ENCODE measurements at places on chromosomes 16 and 17.

GRCh38 chr16:3149630-3150345 is 15.0 kb downstream of the ZNF213 start:
- DNase-seq = peak; percentile 91

GRCh38 chr16:2979669-2980226 is 498 bp downstream of the PKMYT1 start:
- peak; percentile 60 for DNase-seq

GRCh38 chr17:39676198-39676819 is 8.1 kb downstream of the PNMT start:
- peak; percentile 91 for DNase-seq

DNA sequence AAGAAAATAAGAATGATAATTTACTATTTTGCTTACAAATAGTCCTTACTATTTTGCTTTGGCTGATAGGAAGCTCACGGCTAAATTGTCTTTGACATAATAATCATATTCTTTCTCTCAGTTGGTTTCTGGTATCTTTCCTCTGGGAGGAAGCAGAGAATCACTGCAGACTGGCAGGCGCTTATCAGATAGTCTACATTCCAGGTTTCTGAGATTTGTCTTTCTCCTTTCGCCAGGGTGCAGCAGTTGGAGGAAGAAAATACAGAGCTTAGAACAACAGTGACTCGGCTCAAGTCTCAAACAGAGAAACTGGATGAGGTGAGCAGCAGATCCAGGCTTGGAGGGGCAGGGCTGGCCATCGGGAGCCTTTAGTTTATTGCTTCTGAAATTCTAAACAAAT is 136.1 kb downstream of the RAB11FIP4 start:
- no peak for DNase-seq

- DNase-seq = no peak
These were observed 21.8 kb upstream of the PRM1 start for GRCh38 chr16:11302977-11303376.

GRCh38 chr16:87185308-87185707 is 131.9 kb downstream of the C16orf95 start:
- no peak for DNase-seq

DNA sequence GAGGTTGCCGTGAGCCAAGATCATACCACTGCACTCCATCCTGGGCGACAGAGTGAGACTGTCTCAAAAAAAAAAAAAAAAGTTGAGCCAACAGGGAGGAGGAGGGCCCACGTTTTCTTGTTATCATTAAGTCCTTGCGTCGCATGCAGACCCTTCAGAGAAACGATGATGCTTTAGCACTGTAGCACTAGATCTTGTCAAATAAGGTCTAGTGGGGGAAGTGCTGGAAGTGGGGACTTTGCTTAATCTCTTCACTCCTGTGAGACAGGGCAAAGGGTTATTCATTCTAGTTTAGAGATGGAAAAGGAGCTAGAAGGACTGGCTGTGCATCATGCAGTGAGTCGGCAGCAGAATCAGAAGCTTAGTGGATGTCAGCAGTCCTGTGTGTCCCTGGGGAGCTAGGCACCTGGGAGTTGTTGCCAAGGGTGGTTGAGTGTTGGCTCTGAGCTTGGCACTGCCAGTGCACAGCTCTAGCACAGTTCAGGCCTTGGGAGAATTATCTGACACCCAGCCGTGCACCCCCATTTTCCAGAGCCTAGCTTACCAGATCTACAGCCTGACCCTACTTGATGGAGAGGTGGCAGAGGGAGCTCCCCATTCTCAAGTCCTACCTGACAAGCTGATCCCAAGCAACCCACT is 33.4 kb upstream of the TBX2 start:
- no peak for DNase-seq

DNA sequence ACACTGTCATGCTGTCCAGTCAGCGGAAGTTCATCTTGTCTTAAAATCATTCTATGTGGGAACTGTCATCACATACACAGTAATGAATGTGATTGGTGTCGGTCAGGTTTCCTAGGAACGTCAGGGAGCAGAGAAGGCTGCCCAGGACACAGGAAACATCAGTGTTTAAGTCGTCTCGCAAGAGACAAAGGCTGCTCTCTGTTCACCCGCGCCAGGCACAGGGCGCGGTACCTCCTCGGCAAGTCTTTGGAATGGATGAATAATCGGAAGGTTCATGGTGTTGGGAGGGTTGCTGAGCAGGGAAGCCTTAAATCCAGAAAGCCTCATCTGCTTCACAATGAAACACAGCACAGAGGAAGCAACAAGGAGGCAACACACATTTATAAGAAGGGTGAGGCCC is 148.2 kb downstream of the CPPED1 start:
- DNase-seq = no peak

DNA sequence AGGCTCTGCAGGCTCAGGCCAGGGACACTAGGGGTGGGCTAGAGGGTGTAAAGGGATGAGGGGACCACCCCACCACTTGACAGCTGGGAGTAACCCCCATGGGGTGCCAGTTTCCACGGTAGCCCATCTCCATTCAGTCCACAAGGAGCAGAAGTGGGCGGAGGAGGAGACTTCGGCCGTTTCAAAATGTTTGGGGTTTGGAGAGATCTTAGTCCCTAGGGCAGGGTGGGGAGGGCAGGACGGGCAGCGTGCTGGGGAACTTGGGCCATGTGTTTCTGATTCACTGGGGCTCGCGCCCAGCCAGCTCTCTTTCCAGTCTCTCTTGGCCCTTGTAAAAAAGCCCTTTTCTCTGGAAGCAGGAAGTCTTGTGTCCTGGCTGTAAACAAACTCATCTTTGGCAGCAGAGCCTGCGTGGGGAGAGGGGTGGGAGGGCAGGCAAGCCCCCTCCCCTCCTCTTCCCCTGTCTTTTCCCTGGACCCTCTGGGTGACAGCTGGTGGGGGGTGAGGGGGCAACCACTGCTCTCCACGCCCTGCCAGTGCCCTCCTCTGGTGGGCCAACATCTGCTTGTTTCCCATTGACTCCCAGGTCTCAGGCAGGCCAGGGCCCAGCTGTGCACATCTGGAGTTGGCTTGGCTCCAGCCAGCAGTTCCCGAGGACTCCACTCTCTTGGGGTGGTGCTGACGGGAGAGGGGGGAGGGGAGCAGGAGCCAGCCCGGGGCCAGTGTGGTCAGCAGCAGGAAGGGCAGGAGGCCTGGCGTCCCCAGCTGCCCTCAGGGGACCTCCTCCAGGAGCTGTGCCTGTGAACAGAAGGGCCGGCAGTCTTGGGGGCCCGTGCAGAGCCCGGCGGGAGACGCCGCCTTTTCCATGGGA is 8.1 kb downstream of the CYGB start:
- peak; percentile 35 for DNase-seq

GRCh38 chr17:76998839-76999238 is 130.6 kb downstream of the MGAT5B start:
- no peak for DNase-seq

DNA sequence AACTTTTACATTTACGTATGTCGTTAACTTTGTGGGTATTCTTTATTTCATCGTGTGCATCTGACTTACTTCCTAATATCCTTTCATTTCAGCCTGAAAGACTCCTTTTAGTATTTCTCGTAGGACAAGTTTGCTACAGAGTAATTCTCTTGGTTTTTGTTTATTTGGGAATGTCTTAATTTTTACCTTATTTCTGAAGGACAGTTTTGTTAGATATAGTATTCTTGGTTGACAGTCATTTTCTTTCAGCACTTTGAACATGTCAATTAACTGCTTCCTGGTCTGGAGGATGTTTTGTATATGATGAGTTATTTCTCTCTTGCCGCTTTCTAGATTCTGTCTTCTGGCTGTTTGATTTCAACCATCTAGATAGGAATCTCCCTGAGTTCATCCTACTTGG is 109.2 kb upstream of the NACA2 start:
- DNase-seq = no peak

GRCh38 chr17:50209133-50209471 is 7.7 kb upstream of the COL1A1 start:
- no peak for DNase-seq

- no peak for DNase-seq
These were observed 10.6 kb downstream of the TRPV2 start for GRCh38 chr17:16425698-16426659.

- DNase-seq = no peak
These were observed at the start of gene PITPNM3 for GRCh38 chr17:6556121-6557039. TSS of gene PITPNM3 (minus strand) at chr17:6556555. CDS start at chr17:6556406, 149 bp downstream.

GRCh38 chr17:732067-732901 is at the start of gene TLCD3A:
TSS of gene TLCD3A (plus strand) at chr17:732596. CDS start at chr17:732648, 52 bp downstream.
- DNase-seq = peak; percentile 77

DNA sequence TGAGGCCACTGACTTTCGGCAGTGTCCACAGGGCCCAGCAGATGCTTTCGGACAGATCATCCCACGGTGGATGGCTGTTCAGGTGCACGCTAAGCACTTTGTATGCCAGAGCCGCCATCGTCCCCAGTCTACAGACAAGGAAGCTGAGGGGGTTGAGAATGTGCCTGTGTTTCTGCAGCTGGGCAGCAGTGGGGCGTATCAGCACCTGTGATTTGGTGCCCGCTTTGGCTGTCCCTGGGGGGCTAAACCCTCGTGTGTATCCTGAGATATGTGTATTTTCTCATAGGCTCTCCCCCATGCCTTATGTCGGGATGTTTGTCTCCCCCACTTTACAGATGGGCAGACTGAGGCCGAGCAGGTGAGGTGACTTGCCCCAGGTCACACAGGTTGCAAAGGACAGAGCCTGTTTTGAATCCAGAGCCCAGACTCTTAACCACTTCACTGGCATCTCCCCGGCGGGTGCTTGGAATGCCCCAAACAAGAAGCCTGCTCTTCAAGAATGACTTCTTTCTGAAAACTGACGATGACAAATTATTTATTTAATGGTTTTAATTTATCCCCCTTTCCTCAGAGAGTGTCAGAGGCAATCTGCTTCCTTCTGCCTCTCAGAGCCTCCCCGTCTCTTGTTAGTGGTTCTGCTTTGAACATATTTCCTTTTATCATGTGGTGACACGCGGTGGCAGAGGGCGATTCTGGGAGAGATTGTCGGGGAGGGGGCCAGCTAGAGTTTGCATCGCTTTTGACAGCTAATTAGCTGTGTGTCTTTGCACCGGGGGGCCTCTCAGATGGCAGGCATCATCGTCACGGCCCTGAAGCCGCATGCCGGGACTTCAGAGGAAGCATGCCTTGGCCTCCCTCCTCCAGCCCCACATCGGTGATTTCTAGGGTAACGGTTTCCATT is 149.6 kb upstream of the CIBAR2 start:
- DNase-seq = peak; percentile 75

- no peak for DNase-seq
These were observed 538.7 kb downstream of the HAPSTR1 start for GRCh38 chr16:9630119-9630518.

DNA sequence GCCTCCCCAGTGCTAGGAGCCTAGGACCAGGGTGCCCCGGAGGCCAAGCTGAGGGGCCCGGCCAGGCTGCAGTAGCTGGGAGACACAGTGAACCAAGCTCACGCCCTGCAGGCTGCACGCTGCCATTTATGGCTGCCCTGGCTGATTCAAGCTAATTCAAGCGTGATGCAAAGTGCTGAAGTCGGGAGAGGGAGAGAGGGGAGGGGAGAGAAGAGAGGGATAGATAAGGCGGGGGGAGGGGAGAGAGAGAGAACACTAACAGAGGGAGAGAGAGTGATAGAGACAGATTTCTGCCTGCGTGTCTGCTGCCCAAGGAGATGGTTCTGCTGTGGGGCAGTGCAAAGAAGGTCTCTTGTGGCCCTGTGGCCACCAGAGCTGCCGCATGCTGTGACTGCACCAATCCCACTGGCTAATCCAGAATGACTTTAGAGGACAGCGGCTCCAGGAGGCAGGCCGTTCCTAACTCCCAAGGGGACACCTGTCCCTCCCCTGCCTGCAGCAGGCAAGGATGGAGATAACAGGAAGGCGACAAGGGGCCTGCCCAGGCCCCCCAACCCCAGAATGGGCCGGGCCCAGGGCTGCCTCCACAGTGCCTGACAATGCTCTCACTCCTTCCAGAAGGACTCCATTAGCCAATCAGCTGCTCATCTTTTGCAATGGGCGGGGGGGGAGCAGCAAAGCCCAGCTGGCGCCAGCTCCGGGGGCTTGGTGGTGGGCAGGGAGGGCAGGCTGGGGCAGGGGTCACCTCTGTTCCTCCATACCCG is 12.9 kb downstream of the MXRA7 start:
- no peak for DNase-seq

DNA sequence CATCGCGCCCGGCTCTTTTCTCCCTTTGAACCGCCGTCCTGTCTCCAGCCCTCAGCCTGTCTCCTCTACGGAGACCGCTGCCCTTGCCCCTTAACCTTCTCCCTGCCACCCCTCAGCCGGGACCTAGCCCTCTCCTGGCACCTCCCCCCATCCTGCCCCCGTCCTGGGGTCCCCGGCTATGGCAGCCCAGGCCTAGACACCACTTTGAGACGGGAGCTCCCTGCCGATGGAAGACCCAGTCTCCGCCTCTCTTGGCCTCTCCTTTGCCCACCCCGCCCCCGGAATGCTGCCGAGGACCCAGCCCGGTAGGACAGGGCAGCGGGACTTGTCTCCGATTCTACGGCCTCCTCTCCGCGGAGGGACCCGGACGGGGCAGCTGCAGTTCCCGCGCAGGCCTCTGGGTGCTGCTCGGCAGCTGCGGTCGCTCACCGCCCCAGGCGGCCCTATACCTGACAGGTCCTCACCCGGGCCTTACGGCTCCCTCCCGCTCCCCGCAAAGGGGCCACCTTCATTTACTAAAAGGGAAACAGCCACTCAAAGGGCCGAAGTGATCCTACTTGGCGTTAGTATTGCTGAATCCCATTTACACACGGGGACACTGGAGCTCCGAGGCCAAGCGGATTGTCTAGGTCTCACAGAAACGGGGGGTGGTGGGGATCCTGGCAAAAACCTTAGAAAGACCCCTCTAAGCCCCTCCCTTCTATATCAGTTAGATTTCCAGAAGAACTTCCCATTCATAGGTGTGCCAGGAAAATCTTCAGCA is 32.6 kb upstream of the TAC4 start:
- peak; percentile 78 for DNase-seq

GRCh38 chr16:85967111-85967510 is 68.1 kb downstream of the IRF8 start:
- no peak for DNase-seq

DNA sequence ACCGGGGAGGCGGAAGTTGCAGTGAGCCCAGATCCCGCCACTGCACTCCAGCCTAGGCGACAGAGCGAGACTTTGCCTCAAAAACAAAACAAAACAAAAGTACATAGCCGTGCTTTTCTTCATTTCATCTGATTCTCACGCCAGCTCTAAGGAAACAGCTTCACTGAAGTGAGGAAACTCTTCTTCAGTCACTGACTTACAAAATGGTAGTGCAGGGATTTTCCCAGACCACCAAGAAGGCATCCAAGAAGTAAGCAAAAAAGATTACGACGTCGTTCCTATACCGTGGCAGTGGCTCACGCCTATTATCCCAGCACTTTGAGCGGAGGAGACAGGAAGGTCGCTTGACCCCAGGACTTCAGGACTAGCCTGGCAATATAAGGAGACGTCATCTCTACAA is 40.4 kb upstream of the SLFN13 start:
- DNase-seq = no peak

Data from hematopoietic multipotent progenitor cell treated with erythropoietin and hydrocortisone succinate and interleukin-3 and kit ligand, for 6 days (in vitro differentiated cells).